NCI-H187 (cell line): ENCODE measurements at places on chromosomes 1 and 21.
A peak's percentile ranks its signal among the peaks of the same experiment; 100 is the strongest.

DNA sequence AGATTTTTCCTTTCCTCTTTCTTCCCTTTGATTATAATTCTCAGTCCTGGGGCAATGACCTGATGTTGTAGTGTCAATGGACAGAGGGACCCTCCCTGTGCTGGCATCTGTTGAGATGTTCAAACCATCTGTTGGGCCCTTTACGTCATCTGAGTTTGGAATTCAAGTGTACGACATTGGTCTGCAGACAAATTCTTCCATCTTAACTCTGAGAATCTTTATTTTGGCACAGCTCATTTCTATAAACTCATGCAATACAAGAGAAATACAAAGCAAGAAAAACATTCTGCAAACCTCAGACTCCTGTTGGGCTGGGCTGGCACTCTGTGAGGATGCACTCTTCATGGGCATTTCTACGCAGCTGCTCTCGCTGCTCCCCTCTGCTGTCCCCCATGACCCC is 54.2 kb downstream of the IFI44 start:
- DNase-seq: no peak

DNA sequence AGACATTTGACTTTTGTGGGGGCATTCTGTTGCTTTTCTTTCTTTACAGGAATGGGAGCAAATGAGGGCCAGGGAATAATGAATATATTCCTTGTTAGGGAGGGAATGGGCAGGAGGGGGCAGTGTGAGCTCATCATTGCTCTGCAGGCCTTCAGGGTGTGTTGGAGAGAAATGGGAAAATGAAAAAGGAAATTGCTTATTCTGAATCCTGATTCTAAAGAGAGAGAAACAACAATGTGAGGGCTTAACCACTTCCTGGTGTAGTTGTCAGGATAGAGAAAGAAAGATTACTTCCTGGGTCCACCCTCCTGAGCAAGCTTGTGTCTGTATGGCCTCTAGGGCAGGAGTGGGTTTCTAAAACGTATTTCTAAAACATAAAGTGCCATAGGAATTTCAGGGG is 28.3 kb downstream of the VANGL2 start:
- DNase-seq: no peak

DNA sequence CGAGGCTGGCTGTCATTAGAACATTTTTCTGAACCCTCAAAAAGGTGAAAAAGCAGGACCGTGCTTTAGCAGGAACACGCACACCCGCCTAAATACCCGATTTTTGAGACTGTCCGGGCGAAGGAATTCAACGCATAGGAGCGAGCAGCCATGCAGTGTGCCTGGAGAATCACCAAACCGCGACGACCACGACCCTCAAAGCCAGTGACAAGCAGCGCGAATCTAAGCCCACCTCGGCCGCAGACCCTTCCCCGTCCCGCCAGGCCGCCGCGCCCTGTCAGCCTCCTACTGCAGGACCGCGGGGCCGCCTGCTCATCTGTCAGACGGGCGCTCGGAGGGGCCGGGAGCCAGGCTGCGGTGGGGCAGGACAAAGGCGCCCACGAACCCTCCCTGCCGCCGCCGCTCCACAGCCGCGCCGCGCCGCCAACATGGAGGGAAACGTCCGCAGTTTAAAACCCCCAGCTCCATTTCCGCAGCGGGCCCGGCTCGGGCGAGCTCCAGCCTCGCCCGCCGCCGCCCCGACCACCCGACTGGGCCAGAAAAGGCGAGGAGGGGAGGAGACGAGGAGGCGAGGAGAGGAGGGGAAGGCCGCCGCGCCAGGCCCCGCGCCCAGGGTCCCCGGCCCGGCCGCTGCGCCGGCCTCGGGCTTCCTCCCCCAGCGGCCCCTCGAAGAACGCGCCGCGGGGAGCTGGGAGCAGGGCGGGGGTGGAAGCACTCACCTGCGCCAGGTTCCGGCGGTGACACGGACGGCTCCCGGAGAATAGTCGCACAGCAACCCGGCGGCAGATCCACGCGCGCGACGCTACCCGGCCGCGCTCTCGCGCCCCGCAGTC is at the start of gene LBR:
Gene LBR, minus strand, starts transcription at position 804 of the 833 bp plus-strand sequence. CDS start 3,963 bp downstream, outside the sequence.
- DNase-seq: no peak

DNA sequence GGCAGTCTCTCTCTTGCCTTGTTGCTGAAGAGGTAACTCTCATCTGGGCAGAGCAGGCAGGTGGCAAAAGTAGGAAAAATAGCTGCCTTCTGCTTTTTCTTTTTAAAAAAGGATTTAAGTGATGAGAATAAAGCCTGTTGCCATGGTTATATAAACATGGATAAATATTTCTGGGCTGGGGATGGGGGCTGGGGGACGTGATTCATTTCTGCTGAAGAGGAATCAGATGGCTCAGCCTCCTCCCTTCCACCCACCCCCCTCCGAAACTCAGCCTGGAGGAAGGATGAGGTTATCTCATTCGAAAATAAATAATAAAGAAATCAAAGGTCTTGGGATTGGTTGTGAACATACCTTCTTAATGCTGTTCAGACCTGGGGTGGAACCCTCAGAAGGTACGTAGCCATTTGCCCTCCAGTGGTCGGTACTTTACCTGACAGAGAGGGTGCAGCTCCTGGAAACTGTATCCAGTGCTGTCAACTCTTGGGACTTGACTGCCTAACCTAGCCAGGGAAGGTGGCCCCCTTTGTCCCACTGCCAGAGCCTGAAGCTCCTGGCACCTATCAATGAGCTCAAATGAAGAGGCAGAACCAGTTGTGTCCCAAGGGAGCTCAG is 3.8 kb upstream of the INKA2 start:
- DNase-seq: no peak

DNA sequence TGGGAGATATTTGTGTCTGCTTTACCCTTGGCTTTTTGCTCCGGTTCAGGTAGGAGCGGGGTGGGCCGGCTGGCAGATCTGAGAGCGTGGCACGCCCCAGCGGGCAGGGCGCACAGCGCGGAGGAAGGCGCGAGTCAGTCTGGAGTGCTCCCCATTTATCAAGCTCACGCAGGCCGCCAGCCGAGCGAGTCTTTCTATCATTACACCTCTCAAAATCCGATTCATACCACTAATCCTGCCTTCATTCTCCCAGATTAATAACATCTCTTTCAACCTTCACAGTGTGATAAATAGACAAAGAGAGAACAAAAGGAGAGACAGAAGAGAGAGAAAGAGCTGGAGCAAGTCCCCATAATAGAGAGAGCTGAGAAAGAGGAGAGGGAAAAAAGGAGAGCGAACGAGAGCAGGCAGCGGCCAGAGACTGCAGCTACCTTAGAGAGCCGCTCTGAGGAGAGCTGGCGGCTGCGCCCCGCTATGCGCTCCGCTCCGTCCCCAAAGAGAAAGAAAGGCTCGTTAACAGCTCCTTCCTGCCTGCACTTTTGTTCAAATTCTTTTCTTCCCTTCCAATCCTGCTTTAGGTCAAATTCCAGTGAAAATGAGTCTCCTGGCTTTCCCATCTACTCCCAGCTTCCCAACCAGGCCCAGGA is 48.0 kb downstream of the DMAP1 start:
- DNase-seq: no peak

DNA sequence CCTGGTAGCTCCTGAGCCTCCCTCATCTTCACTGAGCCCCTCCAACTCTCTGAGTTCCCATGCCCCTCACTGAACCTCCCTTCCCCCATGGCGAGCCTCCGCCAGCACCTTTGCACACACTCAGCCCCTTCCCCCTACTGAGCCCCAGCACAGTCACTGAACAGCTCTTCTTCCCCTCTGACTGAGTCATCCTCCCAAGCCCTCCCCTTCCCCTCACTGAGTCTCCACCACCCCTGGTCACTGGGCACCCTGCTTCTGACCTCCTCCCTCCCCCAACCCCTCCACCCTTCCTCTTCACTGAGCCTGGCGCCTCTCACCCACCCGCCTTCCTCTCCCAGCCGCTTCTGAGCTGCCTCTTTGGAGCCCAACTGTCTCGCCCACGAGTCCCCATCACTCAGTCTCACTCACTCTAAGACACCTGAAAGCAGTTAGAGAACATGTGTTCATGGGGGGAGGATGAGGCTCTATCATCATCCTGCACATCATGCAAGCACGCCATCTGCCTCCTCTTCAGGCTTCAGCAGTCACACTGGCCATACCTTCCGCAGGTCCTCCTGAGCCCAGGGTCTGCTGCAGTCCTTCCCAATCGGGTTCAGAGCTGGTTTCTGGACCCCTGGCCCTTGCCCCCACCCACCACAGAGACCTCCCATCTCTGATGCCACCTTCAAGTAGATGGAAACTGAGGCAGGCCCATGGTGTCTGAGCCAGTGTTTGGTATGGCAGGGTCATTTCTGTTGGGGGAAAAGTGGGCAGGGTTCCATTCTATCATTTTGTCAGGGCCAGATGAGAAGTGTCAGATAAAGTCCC is 2.0 kb upstream of the TRNP1 start:
- no peak for DNase-seq

- no peak for DNase-seq
Measured at GRCh38 chr1:235938709-235939479, 72.2 kb upstream of the LYST start.

- DNase-seq: no peak
Measured at GRCh38 chr1:107140703-107141490, at the start of gene NTNG1. Gene NTNG1, plus strand, starts transcription at chr1:107141039.

DNA sequence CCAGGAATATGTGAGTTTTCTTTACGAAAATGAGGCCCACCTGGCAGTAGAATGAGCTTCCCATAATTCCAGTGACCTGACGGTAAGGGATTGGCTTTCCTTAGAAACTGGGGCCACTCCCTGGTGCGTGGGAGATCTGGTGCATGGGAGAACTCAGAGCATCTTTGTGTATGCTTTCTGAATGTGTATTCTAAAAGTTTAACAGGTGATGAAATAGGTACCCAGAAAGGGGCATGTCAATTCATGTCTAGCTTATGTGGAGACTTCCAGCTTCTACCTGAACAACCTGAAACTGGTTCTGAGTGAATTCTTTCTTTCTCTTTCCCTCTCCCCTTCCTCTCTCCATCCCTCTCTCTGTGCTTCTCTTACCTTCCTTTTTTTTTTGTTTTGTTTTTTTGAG is 15.2 kb upstream of the FCRLA start:
- no peak for DNase-seq

DNA sequence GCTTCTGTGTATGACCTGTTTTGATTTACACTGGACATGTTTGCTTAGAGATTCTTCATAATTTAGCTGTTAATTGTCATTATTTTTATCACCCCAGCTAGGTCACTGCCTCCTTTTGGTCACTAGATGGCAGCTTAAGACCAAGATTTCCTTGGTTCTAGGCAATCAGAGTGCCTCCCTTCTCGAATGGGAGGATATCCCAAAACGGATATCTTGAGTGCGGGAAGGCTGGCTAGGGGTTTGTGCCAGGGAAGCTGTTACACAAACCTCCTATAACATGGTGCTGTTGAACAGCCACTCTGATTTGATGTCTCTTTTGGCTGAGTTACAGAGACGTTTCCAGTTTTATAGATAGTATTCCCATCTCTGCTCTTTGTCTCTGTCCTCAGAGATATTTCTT is 283.5 kb downstream of the S1PR1 start:
- DNase-seq: peak; percentile 15

DNA sequence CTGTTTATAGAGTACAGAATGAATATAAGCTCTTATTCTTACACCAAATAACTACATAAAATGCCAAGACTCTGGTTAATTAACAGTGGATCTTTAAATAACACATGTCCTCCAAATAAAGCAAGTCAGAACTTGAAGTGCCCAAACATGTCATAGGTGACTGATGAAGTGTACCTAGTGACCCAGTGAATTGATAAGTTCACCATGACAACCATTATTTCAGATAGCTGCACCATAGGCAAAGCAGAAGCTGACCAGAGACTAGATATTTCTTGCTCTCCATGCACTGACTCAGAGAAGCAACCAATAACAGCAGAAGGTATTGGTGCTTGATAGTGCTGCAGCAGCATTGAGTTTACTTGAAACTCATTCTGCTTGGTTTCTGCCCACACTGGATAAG is 192.1 kb downstream of the DUSP10 start:
- DNase-seq: no peak

GRCh38 chr21:34740198-34740597 is 71.4 kb downstream of the CLIC6 start:
- no peak for DNase-seq

GRCh38 chr1:167517535-167518330 is 596 bp downstream of the CD247 start:
- no peak for DNase-seq

- DNase-seq: no peak
Measured at GRCh38 chr1:37764888-37765441, at the start of gene EPHA10. Gene EPHA10, minus strand, starts transcription at chr1:37765120. Its CDS starts 54 bp downstream, at chr1:37765066.

DNA sequence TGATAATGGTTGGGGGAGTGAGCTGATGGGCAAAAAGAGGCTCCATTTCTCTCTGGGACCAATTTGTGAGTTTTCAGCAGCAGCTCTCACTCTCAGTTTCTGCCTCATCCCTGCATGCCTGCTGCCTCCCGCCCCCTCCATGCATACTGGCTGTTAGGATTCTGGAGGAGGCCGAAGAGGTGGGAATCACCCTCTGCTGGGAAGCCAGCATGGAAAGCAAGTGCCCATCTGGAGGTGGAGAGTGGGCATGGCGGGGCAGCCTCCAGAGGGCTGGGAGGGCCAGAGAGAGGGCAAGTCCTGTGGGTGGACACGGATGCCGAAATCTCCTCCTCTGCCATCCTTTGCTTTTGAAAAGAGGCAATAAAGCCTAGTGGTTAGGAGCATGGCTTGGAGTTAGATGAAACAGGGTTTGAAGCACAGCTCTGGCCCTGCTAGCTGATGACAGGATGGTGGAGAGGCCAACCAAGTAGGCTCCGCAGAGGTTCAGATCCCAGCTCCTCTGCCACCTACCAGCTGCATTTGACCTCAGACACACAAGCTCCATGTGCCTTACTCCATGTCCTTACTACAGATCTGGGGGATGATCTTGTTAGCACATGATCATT is 113.4 kb downstream of the GRIK3 start:
- DNase-seq: no peak

DNA sequence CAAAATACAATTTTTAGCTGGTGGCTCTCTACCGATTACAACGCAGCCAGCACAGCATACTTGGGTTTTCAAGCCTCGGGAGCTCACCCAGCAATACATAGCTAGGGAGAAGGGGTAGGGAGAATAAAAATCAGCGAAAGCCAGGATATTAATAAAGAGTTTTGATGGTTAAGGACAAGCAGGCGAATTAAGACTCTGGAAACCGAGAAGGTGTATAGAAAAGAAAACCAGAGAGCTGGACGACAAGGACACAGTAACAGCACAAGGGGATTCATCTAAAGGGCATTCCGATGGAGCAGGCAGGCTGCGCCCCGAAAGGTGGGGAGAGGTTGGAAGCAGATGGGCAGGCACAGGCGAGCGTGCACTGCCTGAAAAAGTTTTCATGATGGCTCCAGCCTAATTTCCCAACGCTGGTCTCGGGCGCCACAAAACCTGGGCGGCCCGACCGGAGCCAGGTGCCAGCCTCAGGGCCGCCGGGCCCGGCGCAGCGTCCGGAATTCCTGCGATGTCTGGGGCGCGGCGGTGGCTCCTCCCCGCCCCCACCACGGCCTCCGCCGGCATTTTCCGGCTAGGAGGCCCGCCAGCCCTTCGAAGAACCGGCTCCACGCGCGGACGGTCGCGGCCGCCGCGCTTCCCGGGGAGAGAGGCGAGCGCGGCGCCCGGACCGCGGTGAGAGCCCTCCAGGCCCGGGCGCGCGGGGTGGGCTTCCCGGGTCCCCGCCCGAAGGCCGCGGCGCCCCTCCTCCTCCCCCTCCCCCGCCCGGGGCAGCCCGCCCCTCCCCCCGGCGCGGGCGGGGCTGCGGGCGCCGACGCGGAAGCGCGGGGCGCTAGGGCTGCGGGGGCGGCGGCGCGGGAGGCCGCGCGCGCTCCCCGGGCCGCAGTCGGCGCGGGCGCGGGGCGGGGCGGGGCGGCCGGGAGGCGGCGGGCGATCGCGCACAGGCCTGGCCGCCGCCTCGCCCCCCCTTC is 774 bp upstream of the DYRK1A start:
- no peak for DNase-seq
